Activated T-cell treated with anti-CD3 and anti-CD28 coated beads, Interleukin-2, amount 50 U/mL, for 1 hour (primary cell): ENCODE measurements at places on chromosomes 13 and 19.

- DNase-seq: no peak
These were observed 27.8 kb upstream of the TM9SF2 start for GRCh38 chr13:99473515-99473914.

- no peak for DNase-seq
These were observed 1422.4 kb upstream of the MIR17HG start for GRCh38 chr13:89925107-89925506.

GRCh38 chr13:53285896-53286430, 257.4 kb downstream of the OLFM4 start:
- DNase-seq: no peak

- no peak for DNase-seq
These were observed 166.9 kb upstream of the GPR12 start for GRCh38 chr13:26927511-26927910.
